ENCODE measurements at places on chromosomes 2 and 18. TPM values are rescaled to one million over a fixed set of nuclear protein-coding genes. Genes with fewer than 3 reads are reported as not detected.
A peak's percentile ranks its signal among the peaks of the same experiment; 100 is the strongest.

- no peak overlapping the region for H3K27ac ChIP-seq
- no peaks in the 10 kb centered on the region for H3K4me1 ChIP-seq
- DNase-seq = no peak
- no peaks in the 10 kb centered on the region for H3K36me3 ChIP-seq
- no peaks in the 10 kb centered on the region for H3K27me3 ChIP-seq
- no peak overlapping the region for H3K4me3 ChIP-seq
Observed at GRCh38 chr2:227292314-227292713, 32.7 kb upstream of the MFF start.

DNA sequence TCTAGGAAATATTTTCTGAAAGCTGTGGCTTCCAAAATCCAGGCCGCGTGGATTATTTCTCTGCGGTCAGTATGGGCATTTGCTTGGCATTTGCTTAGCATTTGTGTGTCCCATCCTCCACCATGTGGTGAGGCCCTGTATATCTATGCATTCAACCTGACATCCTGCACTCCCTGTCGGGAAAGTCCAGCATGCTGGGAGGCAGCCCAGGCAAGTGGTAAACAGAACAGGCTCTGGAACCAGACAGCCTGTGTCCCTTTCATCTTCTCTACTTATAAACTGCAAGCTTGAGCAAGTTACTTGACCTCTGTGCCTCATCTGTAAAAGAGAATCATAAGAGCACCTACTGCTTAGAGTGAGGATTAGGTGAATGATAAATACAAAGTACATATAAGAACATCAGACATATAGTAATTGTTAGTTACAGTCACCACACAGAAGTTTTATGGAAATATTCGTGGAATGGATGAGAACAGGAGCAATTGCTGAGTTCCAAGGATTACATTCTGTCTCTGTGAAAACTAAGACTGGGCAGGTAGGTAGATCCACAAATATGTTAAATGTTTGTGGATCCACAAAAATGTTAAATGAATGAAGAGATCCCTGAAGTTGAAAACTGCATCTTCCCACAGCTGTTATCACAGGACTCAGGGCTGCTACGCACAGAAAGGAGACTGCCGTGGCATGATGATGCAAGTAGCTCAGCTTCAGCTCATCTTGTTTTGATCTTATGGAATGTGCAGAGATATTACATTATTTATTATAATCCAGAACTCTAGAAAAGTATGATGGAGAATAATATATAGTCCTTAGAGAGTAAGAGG is 317.0 kb upstream of the MMADHC start:
- H3K27ac ChIP-seq = no peak overlapping the region
- peaks cover 5% of the 10 kb centered on the region for H3K4me1 ChIP-seq
- no peak overlapping the region for H3K4me3 ChIP-seq
- no peaks in the 10 kb centered on the region for H3K36me3 ChIP-seq
- no peaks in the 10 kb centered on the region for H3K27me3 ChIP-seq

GRCh38 chr2:200136655-200137054 is 169.8 kb upstream of the SPATS2L start:
- peak overlapping the region; percentile 88 for H3K27ac ChIP-seq
- DNase-seq = peak; percentile 90
- H3K27me3 ChIP-seq = no peaks in the 10 kb centered on the region
- H3K36me3 ChIP-seq = peaks cover 11% of the 10 kb centered on the region

DNA sequence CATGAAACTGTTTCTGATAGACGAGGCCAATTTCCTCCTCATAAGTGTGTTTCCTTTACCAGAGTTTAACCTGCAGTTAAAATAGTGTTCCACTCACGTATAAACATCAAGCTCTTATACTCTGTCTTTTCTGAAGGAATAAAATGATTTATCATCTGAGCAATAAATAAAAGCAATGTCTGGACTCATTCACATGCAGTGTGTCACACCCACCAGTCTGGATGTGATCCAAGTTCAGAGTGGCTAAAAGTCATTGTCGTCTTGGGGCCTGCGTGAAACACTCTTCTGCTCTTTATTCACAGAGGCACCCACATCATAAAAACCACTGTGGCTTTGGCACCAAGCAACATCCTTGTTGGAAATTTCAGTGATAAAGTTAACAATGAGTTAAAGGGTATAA is 19.5 kb upstream of the SLC9A4 start:
- H3K4me1 ChIP-seq = no peaks in the 10 kb centered on the region
- no peak overlapping the region for H3K27ac ChIP-seq
- H3K4me3 ChIP-seq = no peak overlapping the region
- no peaks in the 10 kb centered on the region for H3K36me3 ChIP-seq

DNA sequence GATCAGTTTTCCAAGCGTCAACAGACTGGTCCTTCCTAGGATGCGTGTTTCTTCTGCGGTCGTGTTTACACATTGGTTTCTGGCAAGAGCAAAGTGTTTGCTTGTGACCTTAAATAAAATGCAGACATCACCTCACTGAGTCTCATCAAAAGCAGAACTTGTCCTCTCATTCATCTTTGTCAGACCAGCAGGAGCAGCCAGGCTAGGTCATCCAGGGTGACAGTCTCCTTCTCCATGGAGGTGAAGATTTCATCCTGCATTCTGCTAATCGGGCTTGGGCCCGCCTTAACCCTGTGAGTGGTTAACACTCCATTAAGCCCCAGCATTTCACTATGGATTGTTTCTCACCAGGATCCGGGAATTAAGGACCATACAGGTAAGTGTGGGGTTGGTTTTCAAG is 64.2 kb upstream of the PID1 start:
- no peaks in the 10 kb centered on the region for H3K4me1 ChIP-seq
- no peak for DNase-seq
- no peak overlapping the region for H3K4me3 ChIP-seq
- H3K36me3 ChIP-seq = no peaks in the 10 kb centered on the region
- no peak overlapping the region for H3K27ac ChIP-seq
- H3K27me3 ChIP-seq = no peaks in the 10 kb centered on the region

- no peak for DNase-seq
- H3K36me3 ChIP-seq = no peaks in the 10 kb centered on the region
- no peak overlapping the region for H3K4me3 ChIP-seq
- no peaks in the 10 kb centered on the region for H3K27me3 ChIP-seq
- no peak overlapping the region for H3K27ac ChIP-seq
- no peaks in the 10 kb centered on the region for H3K4me1 ChIP-seq
Observed at GRCh38 chr2:161599842-161600241, 24.4 kb upstream of the SLC4A10 start.

DNA sequence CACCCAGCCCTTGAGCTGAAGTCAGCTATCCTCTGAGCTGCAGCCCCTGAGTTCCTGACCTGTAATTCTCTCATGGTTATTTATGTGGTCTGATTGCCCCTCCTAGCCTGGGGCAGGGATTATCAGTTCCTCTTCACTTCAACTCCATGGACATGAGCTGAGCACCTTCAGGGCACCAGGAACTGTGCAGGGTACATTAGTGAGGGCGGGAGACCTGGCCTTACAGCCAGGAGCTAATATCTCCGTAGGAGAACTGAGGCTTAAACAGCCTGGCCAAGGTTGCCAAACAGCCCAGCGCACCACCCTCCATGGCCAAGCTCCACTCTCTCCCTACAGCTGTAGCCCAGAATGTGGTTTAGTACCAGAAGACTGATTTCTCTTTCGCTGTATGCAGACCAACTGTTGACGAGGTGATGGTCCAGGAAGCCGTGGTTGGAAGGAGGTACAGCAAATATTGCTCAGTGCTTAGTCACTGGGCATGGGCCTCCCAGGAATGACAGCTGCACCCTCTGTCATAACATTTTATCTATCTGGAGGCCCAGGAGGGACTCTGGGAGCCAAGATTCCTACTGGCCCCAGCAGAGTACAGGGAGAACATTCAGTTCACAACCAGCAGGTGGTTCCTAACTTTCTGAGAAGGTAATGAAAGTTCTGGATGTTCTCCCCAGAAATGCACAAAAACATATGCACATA is 228.7 kb upstream of the SIX2 start:
- no peaks in the 10 kb centered on the region for H3K27me3 ChIP-seq
- H3K36me3 ChIP-seq = no peaks in the 10 kb centered on the region
- no peak overlapping the region for H3K4me3 ChIP-seq

DSC1 gene
- not detected for total RNA-seq

BOLL gene
- 0.04 TPM for total RNA-seq

DNA sequence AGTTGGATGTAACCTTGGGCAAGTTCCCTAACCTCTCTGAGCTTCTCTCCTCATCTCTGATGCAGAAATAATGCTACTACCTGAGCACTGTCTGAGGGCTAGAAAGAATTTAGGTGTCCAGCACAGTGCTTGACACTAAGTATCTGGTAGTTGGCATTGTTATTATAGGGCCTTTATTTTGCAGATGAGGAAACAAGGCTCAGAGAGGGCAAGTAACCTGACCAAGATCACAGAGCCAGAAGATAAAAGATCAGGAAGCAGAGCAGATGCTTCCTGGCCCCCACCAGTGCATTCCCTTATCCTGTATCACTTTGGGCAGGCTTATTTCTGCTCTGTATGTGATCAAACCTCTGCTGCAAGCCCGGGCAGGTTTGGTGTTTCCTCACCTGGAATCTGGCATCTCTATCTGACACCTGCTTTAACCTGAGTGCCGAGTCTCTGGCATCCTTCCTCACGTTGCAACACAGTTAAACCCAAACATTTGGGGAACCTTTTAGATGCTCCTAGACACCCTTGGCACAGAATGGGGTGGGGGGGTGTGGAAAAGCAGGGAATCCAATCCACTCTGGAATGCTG is 69.9 kb downstream of the PLB1 start:
- H3K4me1 ChIP-seq = peaks cover 8% of the 10 kb centered on the region
- H3K27me3 ChIP-seq = no peaks in the 10 kb centered on the region
- DNase-seq = peak; percentile 24

- no peaks in the 10 kb centered on the region for H3K27me3 ChIP-seq
- H3K4me1 ChIP-seq = peaks cover 7% of the 10 kb centered on the region
- no peaks in the 10 kb centered on the region for H3K36me3 ChIP-seq
- no peak for DNase-seq
- H3K27ac ChIP-seq = no peak overlapping the region
- 0 out of 2 replicates have a peak overlapping the region, but pooled peaks have one; percentile 23 for H3K4me3 ChIP-seq
Observed at GRCh38 chr2:109659396-109660045, 45.4 kb downstream of the SOWAHC start.
